ENCODE measurements at places on chromosomes 6 and 20.

DNA sequence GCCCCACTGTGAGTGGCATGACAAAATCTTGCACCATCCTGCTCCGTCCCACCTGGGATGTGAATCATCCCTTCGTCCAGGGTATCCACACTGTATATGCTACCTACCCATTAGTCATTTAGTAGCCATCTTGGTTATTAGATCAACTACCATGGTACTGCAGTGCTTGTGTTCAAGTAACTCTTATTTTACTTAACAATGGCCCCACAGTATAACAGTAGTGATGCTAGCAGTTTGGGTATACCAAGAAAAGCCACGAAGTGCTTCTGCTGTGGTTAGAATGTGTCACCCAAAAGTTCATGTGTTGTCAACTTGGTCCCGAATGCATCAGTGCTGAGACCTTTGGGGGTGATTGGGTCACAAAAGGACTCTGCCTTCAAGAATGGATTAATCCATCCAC, 11.7 kb downstream of the OSER1 start:
- no peak for DNase-seq

- DNase-seq, result no peak
These were observed 9.2 kb upstream of the GHRH start for GRCh38 chr20:37270576-37271420.

DNA sequence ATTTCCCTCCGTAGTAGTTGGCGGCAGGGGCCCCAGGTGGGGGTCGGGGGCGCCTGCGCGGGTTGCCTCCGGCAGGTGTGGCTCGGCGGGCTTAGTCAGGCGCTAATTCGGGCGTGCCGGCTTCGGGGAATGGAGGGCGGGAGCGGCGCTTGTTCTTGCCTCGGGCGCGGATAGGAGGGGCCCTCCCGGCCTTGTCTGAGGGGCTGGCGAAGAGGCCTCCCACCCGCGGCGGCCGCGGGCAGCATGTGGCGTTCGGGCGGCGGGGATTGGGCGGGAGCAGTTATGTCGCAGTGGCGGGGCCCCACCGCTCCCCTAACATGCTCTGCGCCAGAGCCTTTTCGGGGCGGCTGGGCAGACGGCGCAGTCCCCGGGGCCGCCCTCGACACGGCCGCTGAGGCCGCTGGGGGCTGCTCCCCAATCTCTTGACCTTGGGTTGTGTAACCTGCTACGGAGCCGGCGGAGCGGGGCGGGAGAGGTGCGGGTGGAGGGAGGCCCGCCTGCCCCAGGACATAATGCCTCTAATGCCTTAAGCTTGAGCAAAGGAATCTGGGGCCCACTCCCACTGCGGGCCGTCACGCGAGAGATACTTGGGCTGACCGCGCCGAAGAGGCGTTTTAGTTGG, 1.1 kb downstream of the AMD1 start:
- peak; percentile 58 for DNase-seq

DNA sequence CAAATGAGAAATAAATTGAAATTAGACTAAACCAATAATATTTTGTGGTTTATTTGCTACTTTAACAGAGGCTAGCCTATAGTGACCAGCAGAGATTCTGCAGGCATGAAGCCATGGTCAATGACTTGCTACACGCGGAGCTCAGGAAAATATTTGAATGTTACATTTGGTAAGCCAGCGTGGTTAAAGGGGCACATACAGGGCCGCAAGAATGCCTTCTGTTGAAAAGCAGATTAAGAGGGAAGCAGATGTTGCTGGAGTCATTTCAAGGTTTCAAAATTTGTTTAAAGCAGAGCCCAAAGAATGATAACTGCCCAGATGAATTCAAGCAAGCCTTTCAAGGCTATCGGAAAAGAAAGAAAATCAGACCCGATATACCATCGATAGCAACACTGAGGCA, 294.3 kb upstream of the MAN1A1 start:
- DNase-seq, result no peak

GRCh38 chr6:162099685-162100084, 627.9 kb downstream of the PRKN start:
- DNase-seq, result no peak

DNA sequence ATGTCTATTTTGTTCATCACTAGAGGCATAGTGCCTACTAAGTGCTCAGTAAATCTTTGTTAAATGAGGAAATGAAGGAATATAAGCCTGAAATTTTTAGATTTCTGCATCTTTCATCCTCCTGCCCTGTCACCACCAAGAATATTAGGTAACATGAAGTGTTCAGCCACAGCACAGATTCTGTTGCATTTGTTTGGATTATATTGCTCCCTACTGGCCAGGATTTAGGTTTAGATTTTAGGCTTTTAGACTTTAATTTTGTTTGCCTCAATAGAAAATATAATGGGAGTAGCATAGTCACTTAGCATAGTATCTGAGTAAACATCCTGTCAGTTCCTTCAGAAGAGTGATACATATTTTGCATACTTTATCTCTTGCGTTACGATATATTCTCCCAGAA, 14.2 kb downstream of the FARS2 start:
- DNase-seq, result no peak

GRCh38 chr6:34540222-34540621, 15.9 kb downstream of the SPDEF start:
- no peak for DNase-seq

GRCh38 chr6:106197441-106197840, 111.3 kb downstream of the PRDM1 start:
- DNase-seq, result no peak

- no peak for DNase-seq
These were observed 15.6 kb downstream of the MEP1A start for GRCh38 chr6:46808806-46809205.

DNA sequence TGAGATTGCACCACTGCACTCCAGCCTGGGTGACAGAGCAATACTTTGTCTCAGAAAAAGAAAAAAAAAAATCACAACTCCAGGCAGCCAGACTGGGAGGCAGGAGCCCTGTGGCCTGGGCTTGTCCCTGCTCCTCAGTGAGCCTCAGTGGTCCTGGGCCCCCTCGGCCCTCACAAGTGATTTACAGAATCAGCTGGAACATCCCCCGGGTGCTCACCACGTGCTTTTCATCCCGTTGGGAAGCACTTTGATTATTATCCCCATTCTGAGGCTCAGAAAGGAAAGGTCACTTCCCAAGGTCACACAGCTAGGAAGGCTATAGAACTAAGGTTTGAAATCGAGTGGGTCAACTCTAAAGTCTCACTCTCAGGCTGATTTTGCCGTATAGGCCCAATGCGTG, 43.1 kb upstream of the TLDC2 start:
- no peak for DNase-seq

GRCh38 chr20:41047975-41048305, 19.3 kb downstream of the TOP1 start:
- no peak for DNase-seq

DNA sequence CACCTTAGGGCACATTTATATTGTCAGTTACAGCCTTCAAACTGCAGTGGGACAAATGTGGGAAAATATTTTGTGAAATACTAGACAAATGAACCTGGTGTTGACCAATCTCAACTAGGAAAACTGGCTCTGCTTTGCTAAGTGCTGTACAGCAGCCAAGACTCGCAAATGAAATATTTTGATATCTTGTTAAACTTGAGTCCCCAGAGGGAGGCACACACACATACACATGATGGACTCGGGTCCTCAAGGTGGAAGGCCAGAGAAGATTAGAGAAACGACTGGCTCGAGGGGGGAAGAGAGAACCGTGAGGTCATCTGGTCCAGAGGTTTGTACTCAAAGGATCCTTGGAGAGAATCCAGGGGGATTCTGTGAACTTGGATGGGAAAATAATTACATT, 67.3 kb upstream of the JAG1 start:
- no peak for DNase-seq

- DNase-seq, result no peak
These were observed 2.8 kb upstream of the PHF20 start for GRCh38 chr20:35768731-35769664.

DNA sequence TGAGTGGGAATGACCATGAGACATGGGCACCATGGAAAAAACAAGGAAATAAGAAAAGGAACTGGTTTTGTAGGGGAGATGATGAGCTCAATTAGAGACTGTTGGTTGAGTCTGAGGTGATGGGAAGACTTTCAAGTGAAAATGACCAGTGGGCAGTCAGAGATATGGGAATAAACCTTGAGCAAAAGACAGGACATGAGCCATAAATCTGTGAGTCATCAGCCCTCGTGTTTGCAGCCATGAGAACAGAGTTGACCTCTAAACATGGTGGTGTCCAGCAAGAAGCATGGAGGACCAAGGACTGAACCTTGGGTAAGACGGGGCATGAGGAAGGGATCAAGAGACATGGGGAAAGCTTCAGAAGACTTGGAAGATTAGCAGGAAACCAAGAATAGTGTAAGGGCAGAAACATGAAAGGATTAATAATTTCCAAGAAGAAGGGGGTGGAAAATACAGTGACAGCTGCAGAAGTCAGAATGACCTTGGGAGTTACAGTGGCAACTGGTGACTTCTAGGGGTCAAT, 280.6 kb upstream of the PRDM1 start:
- DNase-seq, result no peak

GRCh38 chr6:167750956-167751358, 75.8 kb upstream of the AFDN start:
- no peak for DNase-seq

- no peak for DNase-seq
These were observed 11.2 kb upstream of the GPRC6A start for GRCh38 chr6:116840091-116840490.

GRCh38 chr20:63573647-63574131, 350 bp downstream of the HELZ2 start:
- no peak for DNase-seq

GRCh38 chr20:3248993-3249347, 10.0 kb upstream of the SLC4A11 start:
- no peak for DNase-seq

GRCh38 chr6:152130441-152130840, 323.0 kb downstream of the ESR1 start:
- no peak for DNase-seq

GRCh38 chr6:154683756-154684523, 49.3 kb upstream of the SCAF8 start:
- no peak for DNase-seq

DNA sequence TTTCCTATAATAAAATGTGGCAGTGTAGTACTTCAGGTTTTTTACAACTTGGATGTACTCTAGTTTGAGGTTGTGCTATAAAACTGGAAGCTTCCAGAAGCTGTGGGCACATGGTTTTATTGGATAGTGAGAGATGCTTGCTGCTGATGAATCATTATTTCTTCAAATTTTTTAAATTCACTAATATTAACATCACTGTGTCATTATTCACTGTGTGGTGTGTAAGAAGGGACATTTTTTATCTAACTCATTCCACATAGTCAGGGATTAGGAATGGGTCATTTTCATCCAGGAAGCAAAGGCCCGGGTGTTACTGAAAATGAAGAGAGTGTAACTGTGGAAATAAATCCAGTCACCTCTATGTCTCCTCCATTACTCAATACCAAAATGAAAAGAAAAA, 421.0 kb downstream of the TENT5A start:
- DNase-seq, result no peak

DNA sequence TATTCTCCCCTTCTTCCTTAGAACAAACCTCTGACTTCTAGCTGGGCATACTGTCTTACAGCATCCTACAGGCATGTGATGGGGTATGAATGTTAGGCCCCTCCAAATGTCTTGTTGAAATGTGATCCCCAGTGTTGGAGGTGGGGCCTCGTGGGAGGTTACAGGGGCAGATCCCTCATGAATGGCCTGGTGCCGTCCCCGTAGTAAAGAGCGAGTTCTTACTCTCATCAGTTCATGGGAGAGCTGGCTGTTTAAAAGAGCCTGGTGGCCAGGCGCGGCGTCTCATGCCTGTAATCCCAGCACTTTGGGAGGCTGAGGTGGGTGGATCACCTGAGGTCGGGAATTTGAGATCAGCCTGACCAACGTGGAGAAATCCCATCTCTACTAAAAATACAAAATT, 15.5 kb downstream of the OVOL2 start:
- no peak for DNase-seq

DNA sequence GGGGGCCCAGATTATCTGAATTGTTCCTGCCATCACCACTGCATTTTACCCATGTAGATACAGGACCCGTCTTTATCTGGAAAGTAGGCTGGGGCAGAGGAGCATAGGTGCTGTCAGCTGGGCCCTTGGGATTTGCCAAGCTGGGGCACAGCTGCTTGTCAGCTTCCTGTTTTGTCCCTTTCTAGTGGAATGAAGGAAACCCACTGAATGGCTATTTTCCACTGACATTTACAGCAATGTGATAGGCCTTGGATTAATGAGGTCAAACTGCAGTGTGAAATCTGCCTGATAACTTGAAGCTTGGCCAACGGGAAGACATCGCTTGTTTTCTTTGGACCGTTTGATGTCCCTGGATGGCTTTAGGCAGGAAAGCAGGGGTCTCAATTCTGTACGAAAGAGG, 6.7 kb downstream of the PPP1R16B start:
- DNase-seq, result no peak

DNA sequence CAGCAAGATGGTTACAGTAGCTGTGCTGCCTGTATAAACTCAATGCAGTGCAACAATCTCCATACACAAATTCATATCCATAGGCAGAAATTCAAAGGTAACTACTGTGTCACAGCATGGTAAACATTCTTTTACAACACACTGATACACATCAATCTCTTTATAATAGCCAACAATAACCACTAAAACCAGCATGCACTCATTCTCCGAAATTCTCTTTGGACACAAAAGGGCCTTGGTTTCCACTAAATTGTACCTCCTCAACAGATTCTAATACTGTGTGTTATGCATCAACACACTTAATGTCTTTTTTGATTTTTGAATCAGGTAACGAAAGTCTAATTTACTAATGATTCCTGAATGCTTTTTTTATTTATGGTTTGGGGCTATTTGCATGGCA, 1323.7 kb downstream of the GRIK2 start:
- DNase-seq, result no peak

- DNase-seq, result no peak
These were observed 334.4 kb downstream of the QKI start for GRCh38 chr6:163748886-163749285.

- no peak for DNase-seq
These were observed 18.4 kb upstream of the LAMA4 start for GRCh38 chr6:112272799-112273198.

DNA sequence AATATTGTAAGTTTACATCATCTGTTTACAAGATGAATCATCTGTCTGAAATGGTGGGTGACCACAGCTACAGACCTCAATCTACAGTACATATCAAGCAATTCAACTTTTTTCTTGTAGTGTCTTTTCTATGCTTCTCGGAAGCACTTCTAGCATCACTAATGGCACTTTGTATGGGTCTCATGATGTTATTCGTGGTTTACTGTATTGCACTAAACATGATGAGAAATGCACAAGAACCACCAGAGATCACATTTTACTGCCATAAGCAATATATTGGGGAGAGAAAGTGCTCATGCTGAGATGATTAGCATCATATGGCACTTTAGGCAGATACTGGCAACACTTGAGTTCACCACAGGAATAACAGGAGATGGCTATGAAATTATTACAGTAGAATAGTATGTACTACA, 15.4 kb upstream of the BTBD3 start:
- no peak for DNase-seq

- no peak for DNase-seq
These were observed 20.7 kb downstream of the TXLNB start for GRCh38 chr6:139271056-139271455.

- DNase-seq, result no peak
These were observed 661.3 kb downstream of the BCKDHB start for GRCh38 chr6:80767808-80768207.
